Body of pancreas (tissue), 4 donors: ENCODE measurements at places on chromosomes 12 and 14. TPM values are rescaled to one million over a fixed set of nuclear protein-coding genes. Genes with fewer than 3 reads are reported as not detected.

DNA sequence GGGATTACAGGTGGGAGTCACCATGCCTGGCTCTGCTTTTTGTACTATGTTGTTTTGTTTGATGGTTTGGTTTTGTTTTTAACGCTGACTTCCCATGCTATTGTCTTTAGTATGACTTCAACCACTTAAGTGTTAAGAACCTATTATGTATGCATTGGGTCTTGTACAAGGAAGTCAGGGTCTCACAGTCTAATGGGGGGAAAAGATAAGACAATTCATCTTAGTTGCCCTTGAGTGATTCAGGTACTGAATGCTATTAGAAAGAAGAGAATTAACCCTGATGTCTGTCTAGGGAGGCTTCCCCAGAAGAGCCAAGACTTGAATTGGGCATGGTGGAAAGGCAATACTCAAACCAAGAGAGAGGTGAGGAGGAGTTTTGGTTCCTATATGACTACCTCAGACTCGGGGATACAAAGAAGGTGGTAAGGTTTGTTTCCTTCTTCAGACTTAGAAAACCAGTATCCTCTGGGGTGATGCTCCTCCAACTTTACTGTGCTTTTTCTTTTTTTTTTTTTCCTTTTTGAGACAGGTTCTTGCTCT lies 64.6 kb downstream of the SUSD6 start:
- no peak overlapping the region for H3K27ac ChIP-seq
- no peak for DNase-seq
- H3K36me3 ChIP-seq = no peaks in the 10 kb centered on the region
- no peaks in the 10 kb centered on the region for H3K27me3 ChIP-seq
- H3K4me1 ChIP-seq = peaks cover 44% of the 10 kb centered on the region

DNA sequence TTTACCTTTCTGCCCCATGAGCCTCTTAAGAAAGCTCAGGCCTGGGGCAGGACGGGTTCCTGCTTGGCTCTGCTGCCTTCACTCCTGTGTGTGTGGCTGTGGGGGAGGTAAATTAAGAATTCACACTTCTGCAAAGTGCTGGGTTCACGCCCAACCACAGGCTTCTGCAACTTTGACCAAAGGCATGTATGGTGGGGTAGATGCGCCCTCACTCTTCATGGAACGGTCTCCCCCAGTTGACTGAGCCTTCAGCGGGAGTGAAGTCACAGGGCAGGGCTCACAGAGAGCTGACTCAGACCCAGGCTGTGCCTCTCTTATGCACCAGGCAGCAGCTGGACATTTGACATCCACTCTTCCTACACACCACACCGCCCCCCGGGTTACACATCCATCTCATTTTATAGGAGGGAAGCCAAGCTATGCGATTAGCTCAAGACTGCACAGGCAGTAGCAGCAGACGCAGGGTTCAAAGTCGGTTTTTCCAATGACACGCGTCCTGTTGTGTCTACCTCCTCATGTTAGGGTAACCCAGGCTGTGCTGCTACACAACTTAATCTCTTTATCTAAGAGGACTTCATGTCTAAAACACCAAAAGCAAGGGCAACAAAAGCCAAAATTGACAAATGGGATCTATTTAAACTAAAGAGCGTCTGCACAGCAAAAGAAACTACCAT lies 15.4 kb upstream of the BCL11B start:
- DNase-seq = no peak
- H3K4me3 ChIP-seq = no peak overlapping the region
- H3K27me3 ChIP-seq = no peaks in the 10 kb centered on the region
- no peaks in the 10 kb centered on the region for H3K36me3 ChIP-seq
- H3K4me1 ChIP-seq = no peaks in the 10 kb centered on the region

DNA sequence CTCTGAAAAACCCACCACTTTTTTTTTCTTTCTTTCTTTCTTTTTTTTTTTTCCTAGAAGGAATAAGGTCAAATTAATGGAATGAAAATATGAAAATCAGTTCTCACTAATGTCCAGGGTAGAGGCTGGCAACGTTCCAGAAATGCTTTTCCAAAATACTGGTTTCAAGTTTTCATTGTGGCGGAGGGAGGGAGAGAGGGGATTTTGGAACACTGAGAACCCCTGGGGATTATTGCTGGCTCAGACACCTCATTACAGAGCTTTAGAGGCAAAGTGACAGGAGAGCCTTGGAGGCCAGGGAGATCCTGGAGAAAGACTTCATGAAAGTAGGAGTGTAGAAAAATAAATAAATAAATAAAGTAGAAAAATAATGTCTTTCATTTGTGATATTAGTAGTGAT lies 45.4 kb downstream of the ALX1 start:
- no peak for DNase-seq
- no peak overlapping the region for H3K4me3 ChIP-seq
- H3K27ac ChIP-seq = no peak overlapping the region
- H3K27me3 ChIP-seq = no peaks in the 10 kb centered on the region

GRCh38 chr14:93785423-93785822 lies 2.9 kb downstream of the PRIMA1 start:
- no peaks in the 10 kb centered on the region for H3K27me3 ChIP-seq
- H3K4me3 ChIP-seq = no peak overlapping the region
- no peaks in the 10 kb centered on the region for H3K36me3 ChIP-seq
- no peak for DNase-seq

GRCh38 chr14:70635971-70636595 lies 5.6 kb upstream of the TTC9 start:
- H3K4me1 ChIP-seq = peaks cover 4% of the 10 kb centered on the region
- no peaks in the 10 kb centered on the region for H3K36me3 ChIP-seq
- H3K4me3 ChIP-seq = no peak overlapping the region
- DNase-seq = no peak
- H3K27me3 ChIP-seq = no peaks in the 10 kb centered on the region
- no peak overlapping the region for H3K27ac ChIP-seq

KRT7 gene
- total RNA-seq = 69.2 TPM

DNA sequence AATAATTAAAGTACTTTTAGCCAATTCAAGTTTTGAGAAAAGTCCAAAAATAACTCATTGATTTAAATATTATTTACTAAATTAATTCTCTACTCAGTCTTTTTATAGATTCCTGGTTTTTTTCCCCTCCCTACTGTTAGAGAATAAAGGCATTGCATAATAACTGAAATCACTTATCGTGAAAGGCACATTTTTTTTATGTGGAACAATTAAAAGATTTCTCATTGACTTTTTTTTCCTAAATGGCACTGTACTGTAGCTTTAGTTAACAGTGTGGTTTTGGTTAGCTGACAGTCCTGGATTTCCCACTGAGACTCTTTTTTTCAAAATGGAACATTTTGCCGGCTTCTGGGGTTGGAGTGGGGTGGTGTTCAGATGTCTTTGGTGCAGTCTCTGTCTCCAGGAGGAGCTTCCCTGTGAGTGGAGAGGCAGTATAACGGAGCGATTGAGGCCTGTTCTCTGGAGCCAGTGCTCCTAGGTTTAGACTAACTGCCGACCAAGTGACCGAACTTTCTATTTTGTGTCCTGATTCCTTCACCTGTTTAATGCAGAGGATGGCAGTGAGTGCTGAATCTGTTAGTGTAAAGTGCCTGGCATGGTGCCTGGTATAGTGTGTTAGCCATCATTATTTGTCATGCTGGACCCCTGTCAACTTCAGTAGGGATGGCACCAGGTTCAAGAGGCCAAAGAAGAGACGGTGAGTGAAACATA lies 117.7 kb downstream of the ADCK1 start:
- no peak overlapping the region for H3K27ac ChIP-seq
- H3K36me3 ChIP-seq = no peaks in the 10 kb centered on the region
- no peak for DNase-seq
- H3K4me1 ChIP-seq = no peaks in the 10 kb centered on the region
- H3K27me3 ChIP-seq = no peaks in the 10 kb centered on the region

DNA sequence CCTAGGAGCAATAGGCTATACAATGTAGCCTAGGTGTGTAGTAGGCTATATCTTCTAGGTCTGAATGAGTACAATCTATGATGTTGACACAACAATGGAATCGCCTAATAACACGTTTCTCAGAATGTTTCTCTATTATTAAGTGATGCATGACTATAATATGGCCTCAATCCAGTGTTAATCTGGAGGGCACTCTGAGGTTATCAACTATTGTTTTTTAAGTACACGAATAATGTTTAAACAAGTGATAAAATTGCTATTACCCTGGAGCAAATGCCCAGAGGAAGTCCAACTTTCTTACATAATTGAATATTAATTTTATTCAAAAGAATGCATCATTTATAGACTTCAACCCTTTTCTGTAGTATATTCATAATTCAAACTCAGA lies 16.4 kb upstream of the CNIH1 start:
- peaks cover 21% of the 10 kb centered on the region for H3K27me3 ChIP-seq
- H3K27ac ChIP-seq = no peak overlapping the region
- no peaks in the 10 kb centered on the region for H3K36me3 ChIP-seq

DNA sequence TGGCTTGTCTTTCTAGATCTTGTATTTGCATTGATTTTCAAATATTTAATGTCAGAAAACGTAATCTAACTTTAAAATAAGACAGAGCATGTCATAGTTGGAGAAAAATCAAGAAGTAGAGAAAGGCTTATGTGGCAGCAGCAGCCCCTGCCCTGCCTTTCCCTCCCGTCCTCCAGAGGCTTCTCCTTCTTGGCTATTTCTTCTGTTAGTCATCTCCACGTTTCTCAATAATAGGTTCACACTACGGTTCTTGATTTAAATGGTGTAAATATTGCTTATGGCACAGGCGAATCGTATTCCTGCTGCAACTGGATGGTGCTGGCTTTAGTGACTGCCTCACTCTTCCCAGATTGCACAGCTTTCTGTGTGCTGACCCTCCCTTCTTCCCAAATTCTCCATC lies 42.8 kb downstream of the SLC8B1 start:
- no peak overlapping the region for H3K27ac ChIP-seq
- no peak for DNase-seq
- no peaks in the 10 kb centered on the region for H3K4me1 ChIP-seq
- no peak overlapping the region for H3K4me3 ChIP-seq
- H3K27me3 ChIP-seq = no peaks in the 10 kb centered on the region
- H3K36me3 ChIP-seq = peaks cover 10% of the 10 kb centered on the region

DNA sequence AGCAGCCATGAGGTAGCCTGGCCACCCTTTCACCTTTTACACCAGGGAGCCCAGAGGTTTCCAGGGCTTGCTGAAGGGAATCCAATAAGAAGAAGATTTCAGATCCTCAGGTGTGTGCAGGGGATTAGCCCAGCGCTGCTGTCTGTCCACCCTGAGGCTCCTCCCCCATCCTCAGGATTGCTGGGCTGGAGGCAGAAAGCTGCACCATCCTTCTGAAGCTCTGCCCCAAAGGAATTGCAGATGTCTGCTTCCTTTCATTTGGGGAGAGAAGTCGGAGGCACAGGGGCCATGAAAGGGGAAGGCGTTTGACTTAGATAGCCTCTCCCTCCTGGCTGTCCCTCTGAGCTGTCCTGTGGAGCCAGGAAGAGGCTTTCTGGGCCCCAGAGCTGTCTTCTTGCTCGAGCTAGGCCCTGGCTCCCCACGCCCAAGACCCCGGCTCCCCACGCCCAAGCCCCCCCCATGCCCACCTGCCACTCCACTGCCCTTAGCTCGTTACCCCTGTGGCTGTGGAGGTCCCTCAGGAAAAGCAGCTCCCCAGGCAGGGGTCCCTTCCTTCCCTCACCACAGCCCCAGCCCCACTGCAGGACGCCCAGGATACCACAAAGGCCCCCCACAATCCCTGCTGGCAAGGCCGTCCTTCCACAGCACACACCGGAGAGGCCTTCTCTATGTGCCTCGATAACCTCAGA lies 359.0 kb downstream of the CACNA1C start:
- no peaks in the 10 kb centered on the region for H3K27me3 ChIP-seq
- no peaks in the 10 kb centered on the region for H3K36me3 ChIP-seq
- H3K4me1 ChIP-seq = no peaks in the 10 kb centered on the region
- DNase-seq = no peak

DNA sequence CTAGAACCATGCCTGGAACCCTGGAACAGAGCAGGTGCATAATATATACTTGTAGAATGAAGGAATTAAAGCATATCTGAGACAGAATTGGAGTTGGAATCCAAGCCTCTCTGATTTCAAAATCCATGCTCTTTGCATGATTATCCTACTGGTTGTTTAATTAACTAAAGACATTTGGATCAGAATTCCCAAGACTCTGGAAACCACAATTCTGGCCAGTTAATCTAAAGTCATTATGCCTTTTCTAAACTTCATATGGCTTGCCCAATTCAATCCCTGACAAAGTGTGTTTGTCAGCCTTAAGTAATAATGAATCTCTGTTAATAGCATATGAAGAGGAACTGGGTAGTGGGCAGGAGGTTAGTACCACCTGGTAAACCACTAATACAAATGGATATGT lies 422.6 kb downstream of the ATP23 start:
- no peak for DNase-seq
- H3K4me1 ChIP-seq = no peaks in the 10 kb centered on the region
- H3K4me3 ChIP-seq = no peak overlapping the region
- H3K27me3 ChIP-seq = no peaks in the 10 kb centered on the region
- no peak overlapping the region for H3K27ac ChIP-seq

DNA sequence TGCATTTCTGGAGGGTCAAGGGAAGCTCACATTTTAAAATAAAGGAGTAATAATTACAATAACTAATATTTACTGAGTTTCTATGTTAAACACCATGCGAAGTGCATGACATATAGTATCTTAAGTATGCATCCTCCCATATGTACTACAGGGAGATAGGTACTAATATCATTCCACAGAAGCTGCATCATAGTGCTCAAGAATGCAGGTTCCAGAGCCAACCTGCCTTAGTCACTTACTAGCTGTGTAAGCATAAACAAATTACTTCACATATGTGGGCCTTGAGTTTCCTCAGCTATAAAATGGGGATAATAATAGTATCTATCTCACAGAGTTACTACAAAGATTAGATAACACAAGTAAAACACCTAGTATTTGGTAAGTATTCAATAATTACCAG lies 18.3 kb downstream of the ARMH4 start:
- H3K27me3 ChIP-seq = no peaks in the 10 kb centered on the region
- H3K27ac ChIP-seq = no peak overlapping the region
- H3K4me3 ChIP-seq = no peak overlapping the region
- H3K36me3 ChIP-seq = no peaks in the 10 kb centered on the region

ESYT1 gene
- 182 TPM for total RNA-seq

DNA sequence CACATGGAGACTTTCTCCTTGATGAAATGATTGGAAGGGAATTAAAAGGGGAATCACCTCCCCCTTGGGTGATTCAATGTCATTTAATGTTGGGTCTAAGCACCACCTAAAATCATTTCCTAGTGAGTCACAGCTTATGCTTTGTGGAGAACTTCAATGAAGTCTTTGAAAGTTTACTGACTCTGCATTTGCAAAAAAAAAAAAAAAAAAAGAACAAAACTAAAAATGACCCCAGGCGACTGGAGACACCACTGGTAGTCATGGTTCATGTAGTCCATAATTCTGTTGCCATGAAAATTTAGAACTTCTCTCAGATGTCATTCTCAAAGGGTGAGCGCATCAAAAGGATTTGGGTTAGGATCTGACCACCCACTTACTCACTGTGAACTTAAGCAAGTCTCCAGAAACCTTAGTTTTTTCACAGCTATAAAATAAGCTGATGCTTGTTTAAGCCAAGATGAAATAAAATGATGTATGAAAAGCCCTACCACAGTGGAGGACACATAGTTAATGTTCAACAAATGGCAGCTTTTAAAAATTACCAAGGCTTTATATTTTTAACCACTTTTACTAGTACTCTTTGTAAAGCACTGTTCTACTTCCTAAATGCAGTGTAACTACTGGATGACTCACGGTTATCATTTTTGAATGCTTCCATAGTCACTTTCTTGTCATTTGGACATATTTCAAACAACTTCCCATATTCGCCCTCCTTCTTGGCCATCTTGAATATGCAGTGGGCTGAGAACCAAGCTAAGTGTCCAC lies 18.1 kb upstream of the KSR2 start:
- no peak for DNase-seq
- H3K27me3 ChIP-seq = no peaks in the 10 kb centered on the region
- no peaks in the 10 kb centered on the region for H3K4me1 ChIP-seq

GRCh38 chr12:108838194-108839017 lies 19.0 kb downstream of the SSH1 start:
- peak; percentile 41 for DNase-seq
- H3K4me1 ChIP-seq = peaks cover 39% of the 10 kb centered on the region
- H3K4me3 ChIP-seq = no peak overlapping the region
- no peaks in the 10 kb centered on the region for H3K27me3 ChIP-seq
